Esophagus squamous epithelium (tissue), 5 donors: ENCODE measurements at places on chromosomes 2 and 18.

DNA sequence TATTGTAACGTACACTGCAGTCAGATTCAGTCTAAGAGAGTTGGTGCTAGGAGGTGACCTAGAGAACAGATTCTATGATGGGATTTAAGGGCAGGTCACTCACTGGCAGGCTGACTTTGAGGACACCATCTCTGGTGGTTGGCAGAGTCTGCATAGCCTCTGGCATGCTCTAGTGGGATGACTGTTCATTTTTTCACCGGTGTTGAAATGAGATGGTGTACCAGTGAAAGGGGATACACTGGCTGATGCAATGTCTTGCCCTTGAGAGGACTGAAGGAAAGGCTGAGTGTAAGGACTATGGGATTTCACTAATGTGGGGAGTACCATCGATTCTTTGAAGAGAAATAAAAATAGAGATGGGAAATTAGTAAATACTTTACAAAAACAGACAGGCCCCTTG, 186.9 kb upstream of the PIEZO2 start:
- DNase-seq, result no peak

DNA sequence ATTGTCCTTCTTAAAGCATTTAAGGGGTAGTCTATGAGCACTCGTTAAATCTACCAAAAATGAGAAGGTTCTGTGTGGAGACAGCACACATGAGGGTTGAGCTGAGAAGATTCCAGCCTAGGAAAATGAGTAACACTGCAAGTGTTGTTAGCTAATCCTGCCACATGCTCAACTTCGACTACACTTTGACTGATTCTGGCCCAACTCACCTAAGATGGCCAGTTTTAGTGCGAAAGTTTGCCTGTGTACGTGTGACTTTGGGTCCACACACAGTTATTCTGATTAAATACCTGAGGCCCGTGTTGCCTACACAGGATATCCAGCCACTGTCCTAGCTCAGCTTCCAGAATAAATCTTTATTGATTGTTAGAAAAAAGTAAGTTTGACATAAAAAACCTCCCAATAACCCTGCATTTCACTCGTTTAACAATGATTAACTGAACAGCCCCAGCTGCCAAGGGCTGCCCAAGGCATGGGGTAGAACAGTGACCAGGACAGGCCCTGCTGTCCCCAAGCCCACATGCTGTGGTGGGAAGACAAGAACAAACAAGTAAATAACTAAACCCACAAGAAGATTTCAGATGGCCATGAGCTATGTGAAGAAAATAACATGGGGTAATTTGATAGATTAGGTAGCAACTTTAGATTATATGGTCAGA, 14.7 kb upstream of the CERS6 start:
- no peak for DNase-seq

DNA sequence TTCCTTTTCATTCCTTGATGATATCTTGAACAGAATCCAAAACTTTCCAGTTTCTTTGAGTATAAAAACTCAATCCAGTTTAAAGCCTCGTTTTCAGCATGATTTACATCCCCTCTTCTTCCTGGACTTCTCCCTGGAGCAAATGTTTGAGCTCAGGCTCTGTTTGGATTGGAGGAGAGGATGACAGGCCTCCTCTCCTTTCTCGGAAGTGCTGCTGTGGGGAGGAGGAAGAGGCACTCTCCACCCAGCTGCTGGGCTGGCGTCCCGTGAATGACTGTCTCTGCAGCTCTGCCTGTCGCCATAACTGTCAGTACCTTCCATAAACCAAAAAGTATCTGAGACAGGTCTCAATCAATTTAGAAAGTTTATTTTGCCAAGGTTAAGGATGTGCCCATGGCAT, 238.2 kb upstream of the AGAP1 start:
- no peak for DNase-seq

DNA sequence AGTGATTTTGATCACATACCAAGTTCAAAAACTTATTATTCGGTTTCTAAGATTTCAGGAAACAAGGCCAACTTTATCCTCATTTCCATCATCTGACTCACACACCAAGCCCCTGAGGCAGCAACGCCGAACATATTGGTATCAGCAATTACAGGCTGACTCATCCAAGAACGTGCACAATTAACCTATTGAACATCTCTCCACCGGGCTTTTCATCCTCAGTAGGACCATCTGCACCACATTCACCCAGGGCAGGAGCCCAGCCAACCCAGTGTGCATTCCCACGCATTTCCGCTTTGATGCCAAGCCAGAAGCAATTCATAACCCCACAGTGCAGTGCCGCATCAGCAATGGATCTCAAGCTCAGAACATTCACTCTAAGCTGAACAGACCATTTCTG, 52.9 kb downstream of the SCG2 start:
- DNase-seq, result no peak

GRCh38 chr2:140863713-140864112, 1267.1 kb downstream of the LRP1B start:
- DNase-seq, result no peak

DNA sequence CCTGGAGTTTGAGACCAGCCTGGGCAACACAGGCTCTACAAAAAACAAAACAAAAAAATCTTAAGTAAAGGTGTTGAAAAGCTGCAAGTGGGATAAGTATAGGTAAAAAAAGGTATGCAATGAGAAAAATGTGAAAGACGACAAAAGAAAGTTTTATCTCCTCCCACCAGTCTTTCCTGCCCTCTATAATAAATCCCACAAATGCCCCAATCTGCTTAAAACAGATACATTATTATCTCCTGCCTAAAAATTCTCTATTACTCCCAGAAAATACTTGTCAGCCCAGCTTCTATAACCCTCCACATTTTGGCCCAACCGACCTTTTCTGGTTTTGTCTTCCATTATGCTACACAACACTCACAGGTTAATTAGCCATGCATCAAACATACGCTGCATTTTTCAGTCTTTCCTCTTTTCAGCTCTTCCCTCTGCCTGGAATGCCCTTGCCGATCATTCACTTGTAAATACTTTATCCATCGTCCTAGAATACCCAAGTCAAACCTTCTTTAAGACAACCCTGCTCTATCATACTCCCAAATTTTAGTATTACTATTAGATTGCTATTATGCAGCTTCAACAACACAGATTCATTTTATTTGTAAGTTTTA, 10.8 kb downstream of the ASXL2 start:
- no peak for DNase-seq

DNA sequence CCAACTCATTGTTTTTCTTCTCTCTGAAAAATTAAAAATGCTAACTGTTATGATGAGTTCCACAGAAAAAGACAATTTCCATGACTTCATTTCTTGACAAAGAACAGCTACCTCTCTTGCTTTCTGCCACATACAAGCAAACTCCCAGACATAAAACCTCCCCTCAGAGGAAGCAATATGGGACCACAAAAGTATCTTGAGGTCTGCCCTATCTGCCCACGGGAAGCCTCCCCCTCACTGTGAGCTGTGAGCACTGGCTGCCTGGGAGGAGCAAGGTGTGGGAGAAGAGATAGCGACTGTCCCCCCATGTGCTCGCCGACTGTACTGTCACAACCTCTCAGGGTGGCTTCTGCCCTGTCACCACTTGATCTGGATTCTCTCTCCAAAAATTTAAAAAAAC, 69.7 kb upstream of the NRP2 start:
- DNase-seq, result no peak

GRCh38 chr18:30457156-30457555, 585.4 kb downstream of the DSC3 start:
- DNase-seq, result no peak

- DNase-seq, result no peak
These were observed 28.8 kb upstream of the NEDD4L start for GRCh38 chr18:58015065-58015780.

DNA sequence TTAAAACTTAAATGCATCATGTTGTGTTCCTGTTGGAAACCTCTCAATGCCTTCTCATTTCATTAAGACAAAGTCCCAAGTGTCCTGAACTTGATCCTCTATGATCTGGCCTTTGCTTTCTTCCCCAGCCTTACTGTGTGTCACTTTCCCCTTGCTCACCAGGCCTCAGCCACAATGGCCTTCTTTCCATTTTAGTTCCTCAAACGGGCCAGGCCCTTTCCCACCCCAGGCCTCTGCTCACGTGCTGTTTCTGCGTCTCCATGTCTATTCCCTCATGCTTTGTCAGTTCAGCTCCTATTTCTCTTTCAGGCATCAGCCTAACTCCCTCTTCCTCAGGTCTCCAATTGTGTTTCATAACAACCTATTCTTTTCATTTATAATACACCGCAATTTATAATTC, 19.5 kb downstream of the CXCR4 start:
- no peak for DNase-seq

- DNase-seq, result no peak
These were observed 149.1 kb upstream of the CELF4 start for GRCh38 chr18:37714691-37715090.

- no peak for DNase-seq
These were observed 142.7 kb downstream of the KLHL14 start for GRCh38 chr18:32629981-32630700.

GRCh38 chr2:34316788-34317187, 717.7 kb upstream of the FAM98A start:
- no peak for DNase-seq

- no peak for DNase-seq
These were observed 24.0 kb upstream of the TMEM37 start for GRCh38 chr2:119407430-119408220.

GRCh38 chr2:53668624-53669026, 99.0 kb upstream of the CHAC2 start:
- no peak for DNase-seq

DNA sequence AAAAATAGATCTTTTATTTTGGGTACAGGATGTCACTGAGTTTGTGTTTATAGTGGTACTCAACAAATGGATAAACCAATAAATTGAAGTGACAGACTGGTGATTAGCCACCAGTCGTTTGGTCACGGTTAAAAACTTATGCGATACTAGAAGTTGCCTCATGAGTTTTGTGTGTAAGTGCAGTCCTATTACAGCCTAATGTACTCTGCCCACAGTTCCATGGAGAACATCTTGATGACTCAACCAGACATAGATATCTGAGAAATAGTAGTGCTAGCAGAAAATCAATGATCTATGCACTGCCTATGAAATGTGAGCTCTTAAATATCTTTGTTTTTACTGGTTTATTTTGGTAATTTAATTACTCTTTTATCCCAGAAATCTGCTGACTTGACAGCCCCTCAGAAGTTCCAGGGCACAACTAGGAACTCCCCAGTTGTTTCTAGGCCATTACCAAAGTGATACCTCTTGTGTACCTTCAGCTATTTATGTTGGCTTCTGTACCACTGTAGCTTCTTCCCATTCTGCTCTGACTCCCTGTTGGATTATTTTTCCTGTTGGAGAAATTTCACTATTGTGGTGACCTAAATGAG, 209.1 kb upstream of the KCNJ3 start:
- no peak for DNase-seq

GRCh38 chr2:152466041-152466440, 131.1 kb downstream of the FMNL2 start:
- DNase-seq, result no peak
